ENCODE measurements at places on chromosomes 5 and 9.

- no peak for DNase-seq
These were observed 110.9 kb downstream of the ESM1 start for GRCh38 chr5:54874337-54875021.

- no peak for DNase-seq
These were observed 24.1 kb upstream of the PCSK5 start for GRCh38 chr9:75866273-75866871.

- no peak for DNase-seq
These were observed 166.6 kb downstream of the ROR2 start for GRCh38 chr9:91783411-91783810.

DNA sequence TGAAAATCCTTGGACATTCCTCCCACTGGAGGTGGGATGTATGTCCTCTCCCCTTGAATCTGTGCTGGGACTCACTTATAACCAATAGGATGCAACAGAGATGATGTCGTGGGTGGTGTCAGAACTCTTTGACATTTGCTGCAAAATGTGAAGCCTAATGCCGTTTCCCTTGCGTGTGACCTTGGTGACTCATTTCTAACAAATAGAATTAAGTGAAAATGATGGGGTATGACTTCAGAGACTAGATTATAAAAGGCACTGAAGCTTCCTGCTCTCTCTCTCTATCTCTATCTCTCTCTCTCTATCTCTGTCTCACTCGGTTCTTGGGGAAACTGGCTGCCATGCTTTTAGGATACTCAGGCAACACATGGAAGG, 126.1 kb upstream of the STC2 start:
- DNase-seq: no peak

GRCh38 chr9:22857316-22857715, 410.7 kb downstream of the DMRTA1 start:
- no peak for DNase-seq

- no peak for DNase-seq
These were observed 1.1 kb downstream of the ICE1 start for GRCh38 chr5:5423586-5423985.

DNA sequence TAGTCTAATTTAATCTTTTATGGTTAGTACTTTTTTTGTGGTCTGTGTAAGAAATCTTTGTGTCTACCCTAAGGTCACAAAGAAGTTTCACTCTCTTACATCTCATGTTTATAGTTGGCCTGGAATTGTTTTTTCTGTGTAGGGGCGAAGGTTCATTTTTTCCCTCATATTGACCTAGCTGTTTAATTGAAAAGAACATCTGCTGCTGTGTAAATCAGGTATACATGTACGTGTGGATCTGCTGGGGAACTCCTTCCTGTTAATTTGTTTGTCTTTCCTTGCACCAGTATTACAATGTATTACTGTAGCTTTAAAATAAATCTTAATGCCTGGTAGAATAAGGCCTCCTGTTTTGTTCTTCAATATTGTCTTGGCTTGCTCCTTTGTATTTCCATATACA, 37.8 kb downstream of the EXOSC2 start:
- DNase-seq: peak; percentile 88

GRCh38 chr9:757246-757881, 84.1 kb upstream of the DMRT1 start:
- DNase-seq: no peak

DNA sequence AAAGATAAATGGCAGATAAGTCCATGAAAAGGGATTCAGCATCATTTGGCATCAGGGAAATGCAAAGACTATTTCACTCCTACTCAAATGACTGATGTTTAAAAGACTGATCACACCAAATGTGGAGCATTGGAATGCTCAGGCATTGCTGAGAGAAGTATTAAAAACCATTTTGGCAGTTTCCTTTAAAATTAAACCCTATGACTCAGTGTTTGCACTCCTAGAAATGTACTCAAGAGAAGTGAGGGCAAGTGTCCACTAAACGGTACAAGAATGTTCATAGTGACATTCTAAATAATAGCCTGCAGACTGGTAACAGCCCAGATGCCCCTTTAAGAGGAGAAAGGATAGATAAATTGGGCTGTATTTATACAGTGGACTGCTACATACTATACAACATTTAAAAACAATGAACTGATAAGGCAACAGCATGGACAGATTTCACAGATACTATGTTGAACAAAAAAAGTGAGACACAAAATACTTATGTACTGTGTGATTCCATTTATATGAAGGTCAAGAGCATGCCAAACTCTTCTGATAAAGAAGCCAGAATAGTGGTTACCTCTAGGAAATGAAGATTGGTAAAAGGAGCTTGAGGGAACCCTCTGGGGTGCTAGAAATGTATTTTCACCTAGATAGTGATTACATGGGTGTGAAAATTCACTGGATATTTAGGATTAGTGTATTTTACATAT, 24.6 kb downstream of the APC start:
- no peak for DNase-seq

DNA sequence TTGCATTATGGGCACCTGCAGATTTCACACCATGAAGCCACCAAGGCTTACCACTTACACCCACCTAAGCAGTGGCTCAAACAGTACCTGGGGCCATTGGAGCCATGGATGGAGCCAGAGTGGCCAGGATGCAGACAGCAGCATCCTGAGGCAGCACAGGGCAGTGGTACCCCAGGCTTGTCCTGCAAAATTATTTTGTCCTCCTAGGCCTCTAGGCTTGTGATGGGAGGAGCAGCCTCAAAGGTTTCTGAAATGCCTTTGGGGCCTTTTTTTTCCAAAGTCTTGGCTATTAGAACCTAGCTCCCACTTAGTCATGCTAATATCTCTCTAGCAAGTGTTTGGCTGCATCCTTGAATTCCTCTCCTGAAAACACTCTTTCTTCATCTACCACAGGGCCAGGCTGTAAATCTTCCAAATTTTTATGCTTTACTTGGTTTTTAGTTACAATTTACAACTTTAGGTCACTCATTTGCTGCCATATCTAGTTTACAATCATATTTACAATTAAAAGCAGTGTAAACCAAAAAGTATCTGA, 15.7 kb downstream of the TMC1 start:
- DNase-seq: no peak

- no peak for DNase-seq
These were observed 44.8 kb downstream of the ACOT12 start for GRCh38 chr5:81349161-81349560.

DNA sequence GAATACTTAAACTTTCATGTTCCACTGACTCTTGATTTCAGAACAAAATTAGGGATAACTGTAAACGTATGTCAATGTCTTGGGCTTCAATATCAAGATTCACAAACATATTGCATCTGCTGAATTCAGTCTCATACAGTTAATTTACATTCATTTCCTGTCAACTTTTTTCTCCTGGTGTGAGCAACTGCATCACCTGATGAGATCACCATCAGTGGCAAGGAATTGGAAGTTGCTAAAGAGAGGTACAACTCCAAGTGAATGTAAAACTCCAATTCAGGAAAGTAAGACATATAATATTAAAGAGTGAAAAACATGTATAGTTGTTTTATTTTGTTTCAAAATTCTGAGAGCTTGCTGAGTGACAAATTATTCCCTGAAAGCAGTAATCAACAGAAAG, 1336.2 kb upstream of the C9orf72 start:
- DNase-seq: no peak

- DNase-seq: no peak
These were observed 40.7 kb downstream of the MAPK9 start for GRCh38 chr5:180251141-180251540.

GRCh38 chr9:77912895-77913693, 118.5 kb downstream of the GNAQ start:
- no peak for DNase-seq

DNA sequence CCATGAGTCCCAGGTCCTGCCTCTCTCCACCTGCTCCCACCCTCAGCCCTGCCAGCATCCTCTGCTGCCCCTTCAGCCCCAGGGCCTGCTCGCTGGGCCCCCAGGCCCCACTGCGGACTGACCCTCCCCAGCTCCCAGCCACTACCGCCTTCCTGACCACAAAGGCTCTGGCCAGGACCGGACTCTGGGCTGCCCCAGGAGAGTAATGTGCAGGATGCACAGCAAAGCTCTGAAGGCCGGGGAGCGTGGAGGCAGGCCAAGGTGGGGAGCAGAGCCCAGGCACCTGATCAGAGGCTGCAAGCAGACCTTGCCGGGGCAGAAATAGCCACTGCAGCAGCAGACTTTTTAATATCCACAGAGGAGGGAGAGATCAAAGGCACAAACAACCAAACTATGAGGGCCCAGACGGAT, 27.9 kb downstream of the IPPK start:
- no peak for DNase-seq

DNA sequence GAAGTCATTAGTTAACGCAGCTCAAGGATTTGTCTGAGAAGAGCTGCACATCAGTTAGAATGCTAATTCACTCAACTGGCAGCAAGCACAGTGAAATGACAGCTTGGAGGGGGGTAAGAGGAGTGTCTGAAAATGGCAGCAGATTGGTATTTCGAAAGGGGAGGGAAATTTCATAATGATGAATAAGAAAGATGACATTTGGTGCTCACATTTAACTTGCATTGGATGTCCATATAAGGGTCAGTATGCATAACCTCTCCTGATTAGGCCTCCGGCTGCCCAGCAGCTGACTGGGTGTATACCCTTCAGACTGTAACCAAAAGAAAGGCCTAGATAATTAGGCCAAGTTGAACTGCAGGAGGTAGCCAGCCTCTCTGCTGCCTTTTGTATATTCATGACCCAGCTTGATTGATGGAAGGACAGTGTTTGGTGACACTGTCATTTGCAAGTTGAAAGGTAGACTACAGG, 131.0 kb downstream of the PBX3 start:
- peak; percentile 61 for DNase-seq

- no peak for DNase-seq
These were observed 5.5 kb downstream of the SEPTIN8 start for GRCh38 chr5:132771503-132771998.

- no peak for DNase-seq
These were observed 664.7 kb downstream of the ACTL7B start for GRCh38 chr9:108191065-108191464.

- no peak for DNase-seq
These were observed 296.6 kb downstream of the SEMA5A start for GRCh38 chr5:9249231-9249630.

GRCh38 chr9:99999797-100000196, 93.3 kb downstream of the STX17 start:
- no peak for DNase-seq

DNA sequence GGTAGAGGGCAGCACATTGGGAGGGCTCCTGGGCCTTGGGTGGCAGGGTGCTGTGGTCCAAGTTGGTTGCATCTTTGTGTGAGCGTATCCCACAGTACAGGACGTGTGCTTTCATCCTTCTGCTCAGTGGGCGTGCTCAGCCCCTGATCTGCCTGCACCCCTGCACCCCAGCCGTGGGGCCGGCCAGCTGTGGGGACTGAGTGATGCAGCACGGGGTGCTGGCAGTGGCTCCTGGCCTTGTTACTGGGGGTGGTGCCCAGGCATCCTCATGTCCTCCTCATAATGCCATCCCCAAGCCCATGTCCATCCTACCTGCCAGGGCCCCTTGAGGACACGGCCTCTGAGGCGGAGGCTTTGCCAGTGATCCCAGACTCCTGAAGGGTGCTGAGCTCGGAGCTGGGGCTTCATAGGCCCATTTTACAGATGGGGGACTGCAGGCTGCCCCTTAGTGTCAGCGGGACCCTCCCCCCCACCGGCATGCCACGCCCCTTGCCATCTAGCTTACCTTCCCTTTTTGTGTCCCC, 100.7 kb downstream of the PHF2 start:
- DNase-seq: no peak

- peak; percentile 45 for DNase-seq
These were observed 202.2 kb upstream of the DMRTA1 start for GRCh38 chr9:22244139-22245011.

GRCh38 chr9:115444959-115445358, 327.0 kb upstream of the TNC start:
- no peak for DNase-seq

- DNase-seq: peak; percentile 81
These were observed 46.7 kb downstream of the PRRC1 start for GRCh38 chr5:127564002-127564769.

GRCh38 chr5:1930880-1931603, 48.3 kb upstream of the IRX4 start:
- no peak for DNase-seq

GRCh38 chr5:93371893-93372292, 209.1 kb downstream of the NR2F1-AS1 start:
- DNase-seq: no peak

GRCh38 chr5:39992617-39993202, 567.9 kb upstream of the DAB2 start:
- no peak for DNase-seq

- DNase-seq: no peak
These were observed 6.4 kb upstream of the RFK start for GRCh38 chr9:76400534-76401096.

GRCh38 chr9:113953531-113953930, 77.4 kb downstream of the ZNF618 start:
- DNase-seq: no peak

GRCh38 chr5:139664727-139665351, 16.7 kb downstream of the CXXC5 start:
- no peak for DNase-seq

- no peak for DNase-seq
These were observed 155.6 kb upstream of the PANK3 start for GRCh38 chr5:168734620-168735300.

DNA sequence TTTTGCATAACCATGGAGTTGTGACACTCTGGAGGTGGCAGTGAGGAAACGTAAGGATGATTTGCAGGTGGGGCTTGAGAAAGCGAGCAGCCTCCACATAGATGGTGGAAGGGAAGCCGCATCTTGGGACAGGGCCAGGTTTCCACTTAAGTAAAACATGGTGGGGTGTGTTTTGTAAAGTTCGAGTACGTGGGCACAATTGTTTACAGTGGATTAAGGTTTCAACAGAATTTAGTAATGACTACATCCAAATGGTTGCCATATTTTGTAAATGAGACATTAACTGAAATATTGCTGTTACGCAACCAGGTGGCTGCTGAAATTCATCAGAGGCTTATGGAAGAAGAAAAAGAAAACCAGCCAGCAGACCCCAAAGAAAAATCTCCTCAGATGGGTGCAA, 85.4 kb upstream of the IL7R start:
- no peak for DNase-seq

DNA sequence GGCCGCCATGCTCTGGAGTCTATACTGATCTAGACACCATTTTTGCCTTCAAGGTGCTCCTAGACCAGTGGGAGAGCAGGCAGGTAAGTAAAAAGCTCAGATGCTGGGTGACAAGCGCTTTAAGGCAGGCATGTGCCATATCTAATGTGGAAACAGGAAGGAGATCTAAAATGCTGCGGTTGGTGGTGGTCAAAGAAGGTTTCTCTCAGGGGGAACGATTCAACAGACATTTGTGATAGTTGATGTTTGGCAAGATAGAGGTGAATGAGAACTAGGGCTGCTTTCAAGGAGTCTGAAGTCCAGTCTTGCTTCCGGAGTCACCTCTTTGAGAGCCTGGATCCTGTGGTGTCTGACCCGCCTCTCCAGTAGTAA, 146.2 kb upstream of the KLF4 start:
- DNase-seq: no peak

Data from NCI-H748 treated with DMSO at 0.1 percent for 48 hours (cell line).